ENCODE measurements at places on chromosomes 7 and 10.

DNA sequence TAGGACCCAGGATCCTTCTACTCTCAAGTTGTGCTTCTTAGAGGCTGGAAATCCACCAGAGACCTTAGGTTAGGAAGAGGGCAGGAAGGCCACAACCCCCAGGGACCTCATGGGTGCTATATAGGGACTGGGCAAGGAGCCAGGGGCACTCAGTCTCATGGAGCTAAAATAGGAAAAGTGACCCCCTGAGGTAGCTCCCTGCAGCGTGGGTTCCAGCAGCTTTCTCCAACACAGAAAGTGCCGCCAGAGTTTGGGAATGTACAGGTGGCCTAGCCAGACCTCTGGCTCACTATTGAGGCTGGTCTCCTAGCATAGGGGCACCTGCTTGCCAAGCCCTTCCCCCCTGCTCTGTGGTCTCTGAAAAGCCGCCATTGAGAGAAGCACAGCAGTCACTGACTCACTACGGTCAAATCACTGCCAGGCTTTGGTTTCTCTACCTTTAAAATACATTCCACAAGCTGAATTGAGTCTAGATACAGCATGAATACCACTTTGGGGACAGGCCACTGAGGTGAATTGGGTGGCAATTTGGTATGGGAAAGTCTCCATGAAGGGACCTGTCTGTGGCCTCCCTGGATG, 333.2 kb upstream of the PODXL start:
- DNase-seq = no peak

DNA sequence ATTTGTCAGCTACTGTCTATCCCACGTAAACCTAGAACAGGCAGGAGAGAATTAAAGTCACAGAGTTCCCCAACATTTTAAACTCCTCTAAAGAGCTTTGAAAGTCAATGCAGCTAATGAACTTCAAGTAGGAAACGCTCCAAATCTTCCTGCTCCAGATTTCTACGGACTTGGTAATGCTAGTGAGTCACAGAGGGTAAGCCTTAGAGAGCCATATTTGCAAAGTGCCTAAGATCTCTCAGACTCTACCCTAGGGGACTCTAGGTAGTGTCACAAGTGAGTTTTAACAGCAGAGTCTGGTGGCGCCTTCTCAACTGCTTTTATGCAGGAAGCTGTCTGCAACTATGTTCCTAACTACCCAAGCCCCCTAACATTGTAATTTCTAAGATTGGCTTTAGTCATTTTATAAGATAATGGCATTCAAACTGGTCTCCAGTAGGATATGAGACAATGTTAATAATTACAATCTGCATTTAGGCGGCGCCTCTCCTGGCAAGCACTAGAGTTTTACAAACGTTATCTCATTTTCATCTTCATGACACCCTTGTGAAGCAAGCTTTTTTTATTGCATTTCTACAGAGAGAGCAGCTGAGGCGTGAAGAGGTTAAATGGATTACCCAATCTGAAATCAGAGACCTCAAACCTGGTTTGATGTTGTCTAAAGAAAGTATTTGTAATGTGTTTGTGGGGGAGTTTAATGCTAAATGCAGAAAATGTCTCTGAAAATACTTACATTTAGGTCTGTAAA, 22.0 kb upstream of the FZD1 start:
- no peak for DNase-seq

GRCh38 chr10:132010483-132010882, 28.8 kb upstream of the BNIP3 start:
- DNase-seq = no peak

DNA sequence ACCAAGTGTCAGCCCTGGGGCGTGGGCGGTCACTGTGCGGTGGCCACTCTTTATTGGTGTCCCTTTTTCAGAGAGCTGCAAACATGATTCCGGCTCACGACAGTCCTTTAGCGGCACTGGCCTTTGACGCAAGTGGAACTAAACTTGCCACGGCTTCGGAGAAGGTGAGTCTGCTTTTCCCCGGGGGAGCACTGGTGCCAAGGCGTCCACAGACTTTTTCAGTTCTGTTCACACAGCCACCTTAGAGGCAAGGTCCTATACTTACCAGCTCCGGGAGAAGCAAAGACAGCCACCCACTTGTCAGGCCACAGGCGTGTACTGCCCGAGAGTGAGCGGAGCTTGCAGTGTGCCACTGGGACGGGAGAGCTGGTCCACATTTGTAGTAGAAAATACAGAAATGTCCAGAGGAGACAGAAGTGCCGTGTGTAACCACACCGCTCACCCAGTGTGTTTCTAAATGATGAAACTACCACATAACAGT, 27.9 kb downstream of the WIPI2 start:
- no peak for DNase-seq

DNA sequence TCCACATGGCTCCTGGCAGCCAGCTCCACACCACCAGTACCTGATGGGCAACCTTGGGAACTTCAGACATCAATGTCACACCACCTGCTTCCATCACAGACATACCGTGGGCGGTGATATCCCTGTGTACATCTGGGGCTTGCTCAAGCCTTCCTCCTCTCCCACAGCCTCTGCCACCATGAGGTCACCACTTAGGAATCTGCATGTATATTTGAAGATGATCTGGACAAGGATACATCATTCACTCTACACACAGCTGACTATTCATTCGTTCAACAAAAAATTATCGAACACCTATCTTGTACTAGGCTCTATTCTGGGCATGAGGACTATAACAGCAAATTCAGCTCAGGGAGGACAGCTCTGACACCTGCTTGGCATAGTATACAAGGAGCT, 6.8 kb downstream of the DLG5 start:
- no peak for DNase-seq

DNA sequence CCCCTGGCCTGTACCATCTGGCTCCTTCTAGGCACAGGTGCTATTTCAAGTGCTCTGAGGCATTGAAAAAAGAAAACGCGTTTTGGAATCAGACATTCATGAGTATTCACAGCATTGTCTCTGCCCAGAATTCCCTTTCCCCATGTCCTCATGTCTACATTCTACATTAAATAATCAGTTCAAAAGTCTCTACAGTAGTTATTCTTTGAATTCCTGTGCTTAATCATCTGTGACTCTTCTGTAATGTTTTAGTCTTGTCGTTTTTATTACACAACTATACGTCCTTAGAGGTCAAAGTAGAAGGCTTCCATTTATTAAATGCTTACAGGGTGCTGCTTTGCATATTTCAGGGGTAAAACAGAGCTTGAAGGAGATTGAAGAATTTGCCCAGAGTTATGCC, 95.7 kb downstream of the BICC1 start:
- no peak for DNase-seq

GRCh38 chr10:67772894-67773511, 65.0 kb downstream of the DNAJC12 start:
- DNase-seq = no peak

DNA sequence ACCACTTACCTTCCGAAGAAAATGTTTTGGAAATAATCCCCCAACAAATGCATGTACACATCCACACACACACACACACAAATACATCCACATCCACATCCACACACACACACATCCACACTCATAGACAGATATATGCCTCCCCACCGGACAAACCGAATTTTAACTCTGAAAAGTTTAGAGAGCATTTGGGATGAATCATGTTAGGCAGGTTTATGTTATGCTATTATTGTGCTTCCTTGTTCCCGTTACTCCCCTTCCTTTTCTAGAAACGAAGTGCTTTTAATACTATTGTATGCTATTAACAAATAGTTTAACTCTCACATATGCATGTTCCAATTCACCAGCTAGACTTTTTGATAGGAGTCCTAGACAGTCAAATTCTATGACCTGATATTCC, 91.5 kb downstream of the FAS start:
- DNase-seq = no peak

GRCh38 chr7:2355705-2356008, 1.0 kb downstream of the EIF3B start:
- DNase-seq = no peak

GRCh38 chr7:50637725-50638643, 72.8 kb upstream of the DDC start:
- DNase-seq = no peak

DNA sequence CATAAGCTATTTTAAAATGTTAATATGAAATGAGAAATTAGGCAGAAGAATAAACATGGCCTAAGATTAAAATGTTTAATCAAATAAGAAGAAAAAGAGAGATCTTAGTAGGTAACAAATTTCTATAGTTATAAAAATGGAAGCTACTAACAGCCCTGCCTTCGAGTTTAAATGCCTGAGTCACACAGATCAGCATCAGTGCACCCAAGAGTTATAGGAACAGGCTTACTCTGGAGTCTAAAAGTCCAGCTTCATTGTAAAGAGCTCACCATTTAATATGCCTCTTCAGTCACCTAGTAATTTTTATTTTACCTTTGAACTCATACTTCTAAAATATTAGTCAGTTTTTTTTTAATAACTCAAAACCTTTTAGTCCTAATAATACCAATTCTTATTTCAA, 52.6 kb downstream of the BRI3 start:
- DNase-seq = no peak

DNA sequence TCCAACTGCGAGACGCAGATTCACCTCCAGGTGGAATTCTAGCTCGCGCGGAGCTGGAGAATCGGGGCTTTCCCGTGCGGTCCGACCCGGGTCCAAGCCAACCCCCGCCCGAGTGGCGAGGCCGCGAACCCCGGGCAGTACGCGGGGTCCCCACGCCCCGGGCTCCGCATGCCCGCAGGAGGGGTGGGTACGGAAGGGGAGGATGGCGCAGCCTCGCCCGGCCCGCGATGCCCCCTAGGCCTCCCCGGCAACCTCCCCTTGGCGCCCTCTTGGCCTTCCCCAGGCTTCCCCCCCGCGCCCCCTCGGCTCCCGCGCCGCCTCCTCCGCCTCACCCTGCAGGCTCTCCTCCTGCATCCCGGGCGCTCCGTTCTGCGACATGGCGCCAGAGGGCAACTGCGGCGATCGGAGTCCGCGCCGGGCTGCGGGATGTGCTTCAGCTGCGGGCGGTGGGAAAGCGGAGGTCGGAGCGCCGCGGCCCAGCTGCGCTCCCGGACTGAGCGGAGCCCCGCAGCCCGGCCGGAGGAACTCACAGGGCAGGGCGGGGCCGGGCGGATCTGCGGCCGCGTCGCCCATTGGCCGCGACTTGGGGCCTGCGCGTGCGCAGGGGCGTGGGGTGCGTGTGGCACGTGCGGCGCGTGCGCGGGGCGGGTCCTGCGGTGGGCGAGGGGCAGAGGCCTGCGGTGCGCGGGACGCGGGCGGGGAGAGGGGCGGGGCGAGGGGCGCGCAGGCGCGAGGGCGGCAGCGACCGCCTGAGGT, at the start of gene BNIP3:
TSS of gene BNIP3 (minus strand) at position 495 of the 756 bp plus-strand sequence. CDS start at position 378, 117 bp downstream.
- DNase-seq = peak; percentile 97

GRCh38 chr10:77927402-77928246, 1.1 kb upstream of the DLG5 start:
- DNase-seq = no peak

GRCh38 chr10:62803724-62804355, 680 bp upstream of the ADO start:
- DNase-seq = no peak

DNA sequence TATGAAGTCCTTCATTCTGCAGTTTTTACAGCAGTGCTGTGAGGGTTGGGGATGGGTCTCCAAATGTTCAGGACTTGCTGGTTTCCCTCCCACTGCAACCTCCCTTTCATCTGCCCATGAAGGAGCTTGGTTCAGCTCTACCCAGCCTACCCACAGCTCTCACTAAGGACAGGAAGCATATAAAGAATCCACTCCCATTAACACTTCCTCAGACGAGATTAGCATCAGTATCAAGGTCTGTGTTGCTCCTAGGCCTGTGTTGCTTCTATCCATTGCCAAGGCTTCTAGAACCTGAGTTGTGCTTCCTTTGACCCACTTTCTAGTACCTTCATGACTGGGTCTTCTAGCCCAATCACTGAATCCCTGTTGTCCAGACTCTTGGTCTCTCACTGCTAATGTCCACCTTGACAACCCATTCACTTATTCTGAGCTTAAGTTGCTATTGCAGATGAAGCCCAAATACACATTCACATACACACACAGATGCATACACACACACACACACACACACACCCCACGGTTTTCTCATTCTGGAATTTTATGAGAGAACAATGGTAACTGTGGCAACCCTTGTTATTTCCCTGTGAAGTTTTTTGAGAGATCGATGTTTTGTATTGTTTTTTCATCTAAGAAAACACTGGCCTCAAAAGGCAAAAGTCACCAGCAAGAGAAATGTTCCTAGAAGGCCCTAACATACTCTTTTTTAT, 248.1 kb downstream of the MTERF1 start:
- no peak for DNase-seq

- DNase-seq = no peak
These were observed 126.2 kb downstream of the PRPF18 start for GRCh38 chr10:13712837-13713581.

DNA sequence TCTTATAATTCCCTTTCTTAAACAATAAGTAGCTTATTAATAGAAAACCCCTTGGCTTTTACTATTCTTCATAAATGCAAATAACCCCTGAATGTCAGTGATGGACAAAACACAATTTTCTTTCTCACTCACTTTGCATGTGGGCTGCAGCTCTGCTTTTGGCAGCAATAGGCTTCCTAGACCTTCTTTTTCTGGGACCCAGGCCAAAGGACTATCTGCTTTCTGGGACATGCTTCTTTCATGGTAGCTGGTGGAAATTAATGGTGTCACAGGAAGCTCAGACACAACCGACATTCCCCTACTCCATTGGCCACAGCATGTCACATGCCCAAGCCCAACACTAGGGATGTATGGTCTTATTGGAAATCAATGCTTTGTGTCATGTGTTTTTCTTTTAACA, 134.3 kb upstream of the MDFIC start:
- DNase-seq = no peak

- no peak for DNase-seq
These were observed 9.7 kb upstream of the PPP1R35 start for GRCh38 chr7:100446040-100446439.

DNA sequence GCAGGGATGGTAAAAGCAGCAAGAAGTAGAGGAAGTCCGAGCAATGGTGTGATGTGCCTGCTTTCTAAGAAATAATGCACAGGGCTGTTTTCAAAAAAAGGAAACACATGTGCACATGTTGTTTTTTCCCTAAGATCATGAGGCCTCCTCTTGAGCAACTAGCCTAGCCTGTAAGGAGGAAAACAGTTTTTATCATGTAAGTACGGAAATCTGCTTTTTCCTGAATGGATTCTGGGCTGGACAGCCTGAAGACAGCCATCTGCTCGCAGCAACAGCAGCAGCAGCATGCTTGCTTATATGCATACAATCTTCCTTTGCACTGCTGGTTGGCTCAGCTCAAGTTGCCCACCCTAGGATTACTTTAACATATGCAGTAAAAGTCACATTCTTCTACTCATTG, 87.1 kb downstream of the HIBADH start:
- DNase-seq = no peak

DNA sequence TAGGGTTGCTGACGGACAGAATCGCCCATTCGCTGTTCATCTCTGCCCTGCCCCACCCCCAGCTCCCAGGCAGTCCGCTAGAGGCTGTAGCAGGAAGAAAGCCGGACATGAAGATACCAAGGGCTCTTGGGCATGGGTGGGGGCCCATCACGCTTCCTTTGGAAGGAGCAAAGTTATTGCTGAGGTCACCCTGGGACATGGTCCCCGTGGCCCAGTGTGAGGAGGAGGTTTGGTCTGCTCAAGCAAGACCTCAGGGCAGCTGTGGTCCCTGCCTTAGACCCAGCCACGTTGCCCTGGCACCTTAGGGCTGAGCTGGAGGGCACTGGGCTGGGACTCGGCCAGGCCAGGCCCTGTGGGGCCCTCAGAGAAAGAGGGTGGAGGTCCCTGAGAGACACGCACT, 132.1 kb upstream of the NPS start:
- DNase-seq = no peak
